ENCODE measurements at places on chromosomes 11 and 22.

- no peak for DNase-seq
Measured at GRCh38 chr11:67281552-67282150, 7.5 kb upstream of the ANKRD13D start.

DNA sequence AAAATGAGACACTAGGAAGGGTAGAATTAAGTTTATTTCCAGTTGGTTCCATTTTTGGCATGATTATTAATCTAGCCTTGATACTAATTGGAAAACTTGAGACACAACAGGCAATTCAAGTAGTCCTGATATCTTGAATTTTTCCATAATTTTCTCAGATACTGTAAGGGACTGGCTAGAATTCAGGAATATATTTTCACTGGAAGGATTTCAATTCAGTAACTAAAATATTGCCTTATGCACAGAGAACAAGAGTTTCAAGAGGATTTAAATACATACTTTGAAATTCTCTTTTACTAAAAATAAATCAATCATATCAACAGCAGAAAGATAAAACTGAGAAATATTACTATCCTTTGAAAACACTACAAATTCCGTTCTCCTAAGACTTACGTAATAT is 632.9 kb downstream of the LRRC4C start:
- no peak for DNase-seq

- DNase-seq: no peak
Measured at GRCh38 chr22:48568736-48569330, 1258.8 kb downstream of the BRD1 start.

DNA sequence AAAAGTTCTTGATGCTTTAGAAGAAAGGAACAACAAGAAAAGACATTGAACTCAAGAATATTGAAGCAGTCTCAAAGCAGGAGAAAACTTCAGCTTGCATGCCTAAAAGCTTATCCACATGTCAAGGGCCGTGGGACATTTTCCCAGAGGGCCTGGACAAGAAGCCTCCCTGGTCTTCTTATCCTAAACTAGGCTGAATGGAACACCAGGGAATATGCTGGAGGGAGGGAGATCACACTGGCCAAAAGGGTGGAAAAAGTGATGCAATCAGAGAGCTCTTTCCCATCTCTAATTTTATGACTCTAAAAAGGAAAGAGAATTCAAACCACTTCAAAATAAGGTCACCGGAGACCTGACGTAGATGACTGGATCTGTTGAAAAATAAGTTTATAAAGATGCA is 107.2 kb downstream of the MPPED2 start:
- no peak for DNase-seq

All from stimulated activated CD4-positive, alpha-beta T cell treated with anti-CD3 and anti-CD28 coated beads, Interleukin-1b, Interleukin-23, amount 100 ng/mL, for 24 hours (primary cell).